ENCODE measurements at places on chromosomes 16 and 17.
A peak's percentile ranks its signal among the peaks of the same experiment; 100 is the strongest.

DNA sequence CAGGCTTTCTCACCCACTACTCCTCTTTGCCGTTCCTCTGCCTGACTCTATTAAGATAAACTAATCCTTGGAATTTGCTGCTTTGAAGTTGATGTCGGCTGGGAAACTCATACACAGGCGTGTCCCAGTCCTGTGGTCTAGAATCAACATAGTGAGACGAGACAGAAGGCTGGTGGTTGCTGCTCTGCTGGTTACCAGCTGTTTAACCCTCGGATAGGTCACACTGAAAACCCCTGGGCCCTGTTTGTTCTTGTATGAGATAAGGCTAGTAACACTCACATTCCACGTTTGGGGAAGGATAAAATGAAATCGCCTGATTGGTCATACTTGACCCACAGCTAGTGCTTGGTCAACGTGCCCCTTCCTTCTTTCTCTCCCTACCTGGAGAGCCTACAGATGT is 517.0 kb downstream of the CDH13 start:
- DNase-seq: peak; percentile 47

- DNase-seq: no peak
Measured at GRCh38 chr17:37101306-37101705, 152.6 kb downstream of the AATF start.

- DNase-seq: no peak
Measured at GRCh38 chr17:22692806-22693171, 1000.5 kb downstream of the KCNJ18 start.

- DNase-seq: no peak
Measured at GRCh38 chr16:2810651-2811050, 6.4 kb upstream of the PRSS21 start.
